ENCODE measurements at places on chromosomes 5 and 9.

DNA sequence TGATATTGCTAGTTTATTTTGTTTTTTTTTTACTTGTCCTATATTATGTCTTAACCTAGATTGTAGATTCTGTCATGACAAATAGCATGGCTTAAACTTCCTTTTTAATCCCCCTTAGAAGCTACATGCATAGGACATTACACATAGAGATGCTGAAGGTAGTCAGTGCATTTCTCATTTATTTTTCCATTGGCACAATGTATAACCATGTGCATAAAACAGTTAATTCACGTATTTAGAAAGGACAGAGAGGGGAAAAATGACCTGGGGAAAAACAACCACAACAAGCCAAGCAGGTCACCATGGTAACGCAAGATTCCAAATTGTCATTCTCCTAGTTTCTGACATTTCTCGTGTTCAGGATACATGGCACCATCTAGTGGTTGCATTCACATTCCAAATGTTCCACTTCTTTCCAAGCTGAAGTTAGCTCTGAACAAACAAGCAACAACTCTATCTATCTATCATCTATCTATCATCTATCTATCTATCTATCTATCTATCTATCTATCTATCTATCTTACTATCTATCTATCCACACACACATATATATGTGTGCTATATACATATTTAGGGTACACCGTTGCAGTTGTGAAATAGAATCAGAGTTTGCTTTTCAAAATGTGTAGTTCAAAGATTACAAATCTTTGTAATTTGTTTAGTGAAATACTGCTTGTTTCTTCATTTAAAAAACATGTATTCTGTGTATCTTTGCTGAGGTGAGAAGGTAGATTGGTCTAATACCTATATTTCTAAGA is 487.2 kb upstream of the ST8SIA4 start:
- DNase-seq: peak; percentile 12

GRCh38 chr5:6435356-6435755 is 13.3 kb upstream of the UBE2QL1 start:
- no peak for DNase-seq

- DNase-seq: no peak
Observed at GRCh38 chr9:23842565-23843129, 16.6 kb upstream of the ELAVL2 start.

DNA sequence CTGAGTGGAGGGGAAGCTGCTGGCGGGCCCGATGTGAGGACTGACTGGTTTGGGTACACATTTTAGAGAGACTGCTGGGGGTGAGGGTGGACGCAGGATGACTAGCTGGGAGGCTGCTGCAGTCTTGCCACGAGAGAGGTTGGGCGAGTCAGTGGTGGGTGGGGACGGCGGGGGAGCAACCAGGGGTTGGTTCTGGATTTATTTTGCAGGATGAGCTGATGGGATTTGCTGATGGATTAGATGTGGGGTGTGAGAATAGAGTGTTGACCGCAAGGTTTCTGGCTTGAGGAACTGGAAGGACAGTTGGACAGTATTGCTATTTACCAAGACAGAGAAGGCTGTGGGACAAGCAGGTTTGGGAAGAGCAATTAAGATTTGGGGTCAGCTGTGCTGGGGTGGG is 5.8 kb upstream of the NDST1 start:
- DNase-seq: no peak

DNA sequence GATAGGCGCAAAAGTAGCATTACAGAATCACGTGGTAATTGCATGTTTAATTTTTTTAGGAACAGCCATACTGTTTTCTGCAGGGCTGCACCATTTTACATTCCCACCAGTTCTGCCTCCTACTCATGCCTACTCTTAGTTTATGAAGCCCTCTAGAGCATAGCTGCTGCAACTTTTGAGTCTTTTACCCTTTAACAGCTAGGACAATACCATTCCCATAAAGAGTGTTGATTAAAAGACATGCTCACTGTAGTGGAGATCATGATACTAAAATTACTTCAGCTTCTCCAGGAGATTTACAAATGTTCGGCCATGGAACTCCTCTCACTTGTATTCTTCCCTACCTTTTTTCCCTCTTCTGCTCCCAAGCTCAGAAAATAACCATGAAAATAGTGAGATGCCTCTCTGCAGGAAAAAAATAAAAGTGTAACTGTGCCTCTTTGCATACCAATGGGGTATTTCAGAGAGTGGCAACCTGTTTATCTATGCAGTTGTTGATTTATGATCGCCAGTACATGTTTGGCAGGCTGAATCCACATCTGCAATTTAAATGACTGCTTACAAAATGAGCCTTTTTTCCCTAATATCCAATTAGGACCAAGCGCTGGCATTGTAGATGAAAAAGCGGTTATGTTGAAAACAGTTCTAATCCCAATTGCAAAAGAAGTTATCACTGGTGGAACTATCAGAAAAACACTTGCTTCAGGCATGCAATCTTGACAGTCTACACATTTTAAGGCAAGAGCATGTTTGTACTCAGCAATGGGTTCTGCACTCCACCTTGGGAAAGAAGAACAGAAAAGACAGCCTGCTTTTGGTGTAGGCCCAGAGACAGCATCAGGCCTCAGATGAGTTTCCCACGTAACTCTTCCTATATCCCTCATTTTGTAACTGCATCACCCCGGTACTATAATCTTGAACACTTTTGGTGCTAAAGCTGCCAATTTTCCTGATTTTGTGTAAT is 131.1 kb downstream of the ADAMTSL1 start:
- no peak for DNase-seq

DNA sequence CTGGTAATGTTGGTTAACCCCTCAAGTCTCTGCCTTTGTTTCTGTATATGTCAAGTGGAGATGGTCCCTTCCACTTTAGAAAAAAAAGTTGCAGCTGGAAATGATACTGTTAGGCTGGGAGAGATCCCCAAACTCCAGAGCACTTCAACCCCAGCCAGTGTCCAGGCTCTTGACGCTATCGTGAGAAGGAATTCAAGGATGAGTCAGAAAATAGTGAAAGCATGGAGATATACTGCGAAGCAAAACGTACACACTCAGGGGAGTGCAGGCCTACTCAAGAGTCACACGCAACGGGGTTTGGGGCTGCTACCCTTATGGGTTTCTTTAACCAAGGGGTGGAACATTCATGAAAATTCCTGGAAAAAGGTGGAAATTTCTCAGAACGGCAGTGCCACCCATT is 24.9 kb downstream of the KCNV2 start:
- no peak for DNase-seq

DNA sequence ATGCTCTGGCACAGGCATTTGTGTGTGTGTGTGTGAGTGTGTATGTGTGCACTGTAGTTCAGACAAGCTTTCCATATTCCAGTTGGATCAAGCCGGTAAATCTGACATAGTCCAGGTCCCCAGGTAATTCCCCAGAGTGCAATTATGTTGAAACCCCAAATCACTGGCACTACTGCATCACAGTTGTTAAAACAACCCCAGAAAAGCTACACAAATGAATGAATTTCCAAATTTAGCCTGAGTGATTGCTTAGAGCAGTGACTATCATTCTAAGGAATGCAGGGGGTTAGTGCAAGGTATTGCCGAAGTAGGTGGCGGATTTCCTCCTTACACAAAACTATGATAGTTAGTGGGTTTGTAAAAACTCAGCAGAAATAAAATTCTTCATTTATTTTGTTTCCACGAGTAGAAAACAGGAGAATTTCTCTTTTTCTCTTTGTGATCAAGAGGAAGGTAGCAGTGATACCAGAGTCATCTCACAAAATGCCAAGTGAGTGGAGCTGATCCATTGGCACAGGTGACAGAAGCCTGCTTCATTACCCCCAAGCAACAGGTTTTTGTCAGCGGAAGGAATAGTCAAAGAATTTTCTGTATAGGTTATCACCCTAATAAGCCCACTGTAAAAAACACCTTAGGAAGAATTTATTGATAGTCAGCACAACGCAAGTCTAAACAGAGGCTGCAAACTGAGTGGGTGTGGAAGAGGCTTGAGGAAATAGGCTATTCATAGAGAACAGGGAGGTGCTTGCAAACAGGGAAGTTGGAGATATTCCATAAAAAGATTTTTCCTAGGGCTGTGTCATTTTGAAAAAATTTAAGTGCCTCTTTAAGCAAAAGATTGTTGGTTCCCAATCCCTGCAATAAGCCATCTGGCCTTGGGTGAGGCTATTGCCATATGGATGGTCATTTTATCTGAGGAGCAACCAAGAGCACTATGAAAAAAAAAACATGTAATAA is 385.1 kb downstream of the CHSY3 start:
- no peak for DNase-seq

- no peak for DNase-seq
Observed at GRCh38 chr5:111231119-111231518, 6.9 kb downstream of the CAMK4 start.

GRCh38 chr5:94017579-94017978 is 276.2 kb upstream of the POU5F2 start:
- DNase-seq: no peak

DNA sequence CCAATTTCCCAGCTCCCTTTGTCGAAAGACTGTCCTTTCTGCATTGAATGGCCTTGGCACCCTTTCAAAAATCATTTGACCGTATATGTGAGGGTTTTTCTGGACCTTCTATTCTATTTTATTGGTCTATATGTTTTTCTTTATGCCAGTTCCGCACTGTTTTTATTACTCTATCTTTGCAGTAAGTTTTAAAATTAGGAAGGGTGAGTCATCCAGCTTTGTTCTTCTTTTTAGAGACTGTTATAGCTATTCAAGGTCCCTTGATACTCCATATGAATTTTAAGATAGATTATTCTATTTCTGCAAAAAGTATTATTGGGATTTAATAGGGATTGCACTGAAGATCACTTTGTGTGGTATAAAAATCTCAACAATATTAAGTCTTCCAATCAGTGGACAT is 44.2 kb upstream of the STARD4 start:
- DNase-seq: no peak

DNA sequence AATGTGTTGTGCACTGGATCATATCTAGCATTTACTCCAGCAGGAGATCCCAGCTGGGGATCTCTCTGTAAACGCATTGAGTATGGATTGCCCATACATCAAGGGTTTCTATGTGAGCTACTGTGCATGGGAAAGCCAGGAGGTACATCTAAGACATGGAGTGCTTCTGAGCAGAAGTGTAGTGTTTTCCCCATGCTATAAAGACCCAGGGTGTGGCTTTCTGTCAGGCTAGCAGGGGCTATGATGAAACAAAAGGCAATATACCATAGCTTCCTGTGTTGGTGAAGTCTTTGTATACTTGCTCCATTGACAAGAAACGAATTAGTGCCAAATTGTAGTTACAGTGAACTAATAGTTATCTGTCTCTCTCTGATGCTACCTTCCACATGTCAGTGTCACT is 329.3 kb upstream of the TLE4 start:
- no peak for DNase-seq

GRCh38 chr5:81068063-81068462 is 107.9 kb downstream of the RASGRF2 start:
- no peak for DNase-seq

DNA sequence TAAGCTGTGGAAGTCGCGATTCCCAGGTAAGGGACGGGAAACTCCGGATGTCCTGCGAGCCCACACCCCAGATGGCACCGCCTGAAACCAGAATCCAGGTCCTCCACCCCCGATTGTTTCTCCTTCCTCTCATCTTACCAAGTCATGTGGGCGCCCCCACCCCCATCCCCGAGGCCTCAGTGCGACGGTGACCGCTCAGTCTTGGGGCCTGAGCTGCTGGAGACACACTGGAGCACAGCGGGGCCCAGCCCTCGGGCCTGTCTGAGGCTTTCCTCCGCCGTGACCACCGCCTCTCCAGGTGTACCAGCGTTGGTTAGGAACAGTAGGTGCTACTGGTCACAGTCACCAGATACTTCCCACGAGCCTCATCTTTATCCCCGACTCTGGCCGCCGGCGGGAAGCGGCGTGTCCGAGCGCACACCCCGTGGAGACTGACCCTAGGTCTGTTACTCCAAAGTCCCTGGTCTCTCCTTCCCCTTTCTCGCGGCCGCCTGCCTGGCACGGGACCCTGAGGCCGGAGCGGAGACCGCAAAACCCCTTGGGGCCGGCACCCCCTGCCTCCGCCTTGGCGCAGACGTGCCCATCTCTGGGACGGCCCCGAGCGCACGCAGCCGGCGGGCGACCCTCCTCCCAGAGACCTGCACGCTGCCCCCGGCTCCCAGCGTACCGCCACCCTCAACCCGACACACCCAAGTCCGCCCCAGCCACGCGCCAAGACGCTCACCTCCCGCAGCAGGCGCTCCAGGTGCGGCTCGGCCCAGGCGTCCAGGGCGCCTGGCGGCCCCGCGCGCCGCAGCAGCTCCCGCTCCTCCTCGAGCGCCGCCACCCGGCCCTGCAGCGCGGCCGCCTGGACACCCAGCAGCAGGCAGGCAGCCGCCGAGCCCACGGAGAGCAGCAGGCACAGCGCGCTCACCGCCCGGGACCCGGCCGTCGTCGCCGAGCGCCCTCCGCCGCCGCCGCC is 733 bp downstream of the COL23A1 start:
- DNase-seq: no peak

DNA sequence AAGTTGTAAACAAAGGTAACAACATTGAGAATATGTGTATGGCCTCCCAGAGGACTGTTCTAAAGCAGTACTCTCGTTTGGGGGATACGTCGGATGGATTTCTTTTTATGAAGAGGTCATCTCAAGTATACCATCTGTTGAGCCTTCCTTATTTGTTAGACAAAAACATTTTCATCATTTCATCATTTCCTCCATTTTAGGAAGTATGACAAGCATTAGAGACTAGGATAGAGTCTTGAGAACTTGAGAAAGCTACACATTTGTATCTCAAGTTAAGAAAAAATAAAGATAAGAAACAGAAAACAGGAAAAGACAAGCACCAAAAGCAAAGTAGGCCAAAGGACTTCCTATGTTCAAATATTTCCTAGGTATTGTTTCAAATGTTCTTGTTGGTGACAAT is 307.0 kb downstream of the EFNA5 start:
- DNase-seq: no peak

- DNase-seq: no peak
Observed at GRCh38 chr5:157024208-157024959, 34.5 kb downstream of the HAVCR1 start.

GRCh38 chr9:23766613-23767012 is 59.4 kb downstream of the ELAVL2 start:
- DNase-seq: no peak

DNA sequence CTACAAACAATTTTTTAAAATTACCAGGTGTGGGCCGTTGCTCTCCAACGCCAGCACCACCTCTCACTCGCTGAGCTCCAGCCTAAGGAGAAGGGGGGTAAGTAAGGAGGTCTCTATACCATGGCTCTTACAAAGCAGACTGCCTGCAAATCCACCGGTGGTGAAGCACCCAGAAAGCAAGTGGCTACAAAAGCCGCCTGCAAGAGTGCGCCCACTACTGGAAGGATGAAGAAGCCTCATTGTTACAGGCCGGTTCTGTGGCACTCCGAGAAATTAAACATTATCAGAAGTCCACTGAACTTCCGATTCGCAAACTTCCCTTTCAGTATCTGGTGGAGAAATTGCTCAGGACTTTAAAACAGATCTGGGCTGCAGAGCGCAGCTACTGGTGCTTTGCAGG is 46.0 kb downstream of the CDO1 start:
- DNase-seq: no peak

DNA sequence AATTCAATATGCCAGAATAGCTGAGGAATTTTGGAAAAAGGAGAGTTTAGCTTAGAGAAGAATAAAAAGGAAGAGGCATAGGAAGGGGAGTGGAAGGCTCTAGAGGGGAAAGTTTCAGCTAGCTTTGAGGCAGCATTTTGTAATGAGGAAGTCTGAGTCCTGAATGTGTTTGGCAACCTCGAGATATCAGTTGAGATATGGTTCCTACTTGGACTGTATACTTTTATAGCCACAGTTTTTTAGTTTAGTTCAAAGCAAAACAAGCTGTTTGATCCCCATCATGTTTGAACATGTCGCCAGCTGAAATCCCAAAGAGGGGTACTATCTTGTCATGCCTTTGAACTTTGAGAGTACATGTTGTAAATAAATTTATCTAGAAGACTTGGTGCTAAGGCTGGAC is 559.0 kb upstream of the FTMT start:
- no peak for DNase-seq

GRCh38 chr9:4416467-4416866 is 73.8 kb upstream of the SLC1A1 start:
- no peak for DNase-seq

All from GM12878 (cell line).